ENCODE measurements at places on chromosomes 6 and 20. TPM values are rescaled to one million over a fixed set of nuclear protein-coding genes. Genes with fewer than 3 reads are reported as not detected.

WFDC5 gene
- not detected for total RNA-seq

DNA sequence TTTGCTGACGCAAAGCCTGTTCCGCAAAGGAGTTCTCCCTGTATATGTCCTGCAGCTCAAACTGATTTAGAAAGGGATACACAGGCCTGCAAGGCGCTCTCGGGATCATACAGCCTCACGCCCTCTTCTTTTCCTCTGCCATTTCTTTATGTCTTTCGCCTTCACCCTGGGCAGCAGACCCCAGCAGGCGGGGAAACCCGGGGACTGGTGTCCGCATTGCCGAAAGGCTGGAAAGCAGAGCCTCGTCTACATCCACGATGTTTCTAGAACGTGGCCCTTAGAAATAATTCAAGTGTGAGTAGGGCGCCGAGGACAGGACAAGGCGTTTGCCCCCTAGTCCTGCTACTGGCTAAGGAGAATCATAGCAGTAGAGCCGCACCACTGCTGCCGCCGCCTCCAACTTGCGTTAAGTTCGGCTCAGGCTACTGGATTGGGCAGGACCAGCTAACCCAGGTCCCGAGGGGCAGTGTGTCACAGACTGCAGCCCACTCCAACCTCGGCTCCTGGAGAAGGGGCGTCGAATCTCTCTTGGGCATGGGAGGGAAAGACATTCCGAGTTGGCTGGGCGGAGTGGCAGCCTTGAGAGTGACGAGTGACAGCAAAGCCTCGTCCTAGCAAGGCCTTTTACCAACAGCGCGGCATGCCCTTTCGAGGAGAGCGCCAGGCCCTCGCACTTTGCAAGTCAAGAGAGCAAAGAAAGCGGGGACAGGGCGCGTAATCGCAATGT is 2.6 kb upstream of the TBX18 start:
- H3K36me3 ChIP-seq, result no peaks in the 10 kb centered on the region
- H3K27me3 ChIP-seq, result no peaks in the 10 kb centered on the region
- no peak overlapping the region for H3K27ac ChIP-seq
- H3K4me1 ChIP-seq, result peaks cover 5% of the 10 kb centered on the region
- DNase-seq, result no peak

DNA sequence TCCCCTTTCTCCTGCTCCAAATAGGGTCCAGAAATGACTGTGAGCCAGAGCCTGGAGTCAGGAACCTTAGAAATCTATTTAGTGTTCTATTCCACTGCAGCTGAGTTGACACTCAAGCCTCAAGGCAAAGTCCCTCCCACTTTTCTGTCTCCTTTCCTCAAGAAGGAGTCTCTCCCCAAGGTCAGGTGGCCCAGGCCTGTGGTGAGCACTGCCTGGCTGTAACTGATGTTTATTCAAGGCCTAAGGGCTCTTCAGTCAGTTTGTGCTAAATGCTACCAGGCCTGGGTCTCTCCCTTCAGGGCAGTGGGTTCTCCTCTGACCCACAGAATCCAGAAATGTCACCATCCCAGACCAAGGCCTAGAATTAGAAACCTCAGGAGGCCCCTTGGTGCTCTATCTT is 1042.9 kb upstream of the EPHA7 start:
- H3K4me3 ChIP-seq, result no peak overlapping the region
- no peaks in the 10 kb centered on the region for H3K36me3 ChIP-seq
- H3K27me3 ChIP-seq, result peaks cover 26% of the 10 kb centered on the region
- no peak for DNase-seq
- H3K4me1 ChIP-seq, result no peaks in the 10 kb centered on the region
- no peak overlapping the region for H3K27ac ChIP-seq

TLDC2 gene
- not detected for total RNA-seq

DNA sequence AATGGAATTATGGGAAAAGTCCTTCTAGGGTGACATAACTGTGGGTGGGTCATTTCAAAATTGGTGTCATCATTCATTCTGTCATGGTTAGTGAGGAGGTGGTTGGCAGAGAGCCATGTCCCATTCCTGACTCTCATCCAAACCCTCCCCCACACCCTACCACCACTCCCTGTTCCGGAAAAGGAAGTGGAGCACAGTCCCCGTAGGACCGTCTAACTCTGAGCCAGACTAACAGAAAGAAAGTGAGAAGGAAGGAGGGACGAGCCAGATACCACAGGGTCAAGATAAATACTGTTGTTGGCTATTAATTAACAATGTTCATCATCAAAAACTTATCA is 4.8 kb downstream of the TRIM10 start:
- peak overlapping the region; percentile 39 for H3K27ac ChIP-seq
- H3K4me1 ChIP-seq, result peaks cover 26% of the 10 kb centered on the region
- H3K36me3 ChIP-seq, result no peaks in the 10 kb centered on the region
- no peaks in the 10 kb centered on the region for H3K27me3 ChIP-seq
- peak; percentile 90 for DNase-seq

GRCh38 chr6:170286246-170286933 is 4.5 kb downstream of the DLL1 start:
- no peak overlapping the region for H3K4me3 ChIP-seq
- no peak for DNase-seq
- H3K4me1 ChIP-seq, result peaks cover 4% of the 10 kb centered on the region
- peaks cover 5% of the 10 kb centered on the region for H3K36me3 ChIP-seq
- no peak overlapping the region for H3K27ac ChIP-seq

SLC17A1 gene
- not detected for total RNA-seq

All from MCF 10A (cell line).